ENCODE measurements at places on chromosomes 11 and 22.
A peak's percentile ranks its signal among the peaks of the same experiment; 100 is the strongest.

DNA sequence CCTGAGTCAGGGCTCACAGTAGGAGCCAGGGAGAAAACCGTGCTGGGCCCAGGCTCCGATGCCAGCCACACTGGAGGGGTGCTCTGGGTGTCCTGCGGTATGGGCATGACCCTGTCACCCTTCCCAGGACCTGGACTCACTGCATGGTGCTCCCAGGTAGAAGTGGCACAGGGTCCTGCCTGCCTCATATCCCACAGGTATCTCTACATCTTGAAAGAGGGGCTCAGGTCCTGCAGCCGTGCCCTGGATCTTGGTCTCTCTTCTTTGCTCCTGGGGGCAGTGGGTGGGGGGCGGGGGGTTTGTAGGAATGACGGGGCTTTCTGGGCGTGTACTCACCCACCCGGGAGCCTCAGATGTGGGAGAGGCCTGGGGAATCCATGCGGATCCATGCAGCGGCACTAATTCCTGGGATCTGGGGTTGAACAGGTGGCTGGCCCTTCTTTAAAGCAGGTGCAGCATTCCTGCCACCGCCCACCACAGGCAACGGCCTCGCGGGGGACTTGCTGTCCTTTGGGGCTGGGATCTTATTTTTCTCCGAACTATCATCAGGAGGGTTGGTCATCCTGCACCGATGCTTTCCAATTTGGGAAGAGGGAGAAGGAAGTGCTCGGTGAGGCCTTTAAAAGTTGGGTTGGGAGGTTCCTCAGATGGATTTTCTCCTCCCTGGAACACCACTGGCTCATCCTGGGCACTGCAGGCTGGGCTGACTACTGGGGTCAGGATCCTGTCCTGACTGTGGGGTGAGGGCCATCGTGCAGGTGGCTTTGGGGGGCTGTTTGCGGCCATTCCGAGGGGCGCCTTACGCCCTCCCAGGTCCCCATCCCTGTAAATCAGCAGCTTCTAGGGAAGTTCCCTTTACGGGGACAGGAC lies 886.4 kb downstream of the BRD1 start:
- no peak for DNase-seq

DNA sequence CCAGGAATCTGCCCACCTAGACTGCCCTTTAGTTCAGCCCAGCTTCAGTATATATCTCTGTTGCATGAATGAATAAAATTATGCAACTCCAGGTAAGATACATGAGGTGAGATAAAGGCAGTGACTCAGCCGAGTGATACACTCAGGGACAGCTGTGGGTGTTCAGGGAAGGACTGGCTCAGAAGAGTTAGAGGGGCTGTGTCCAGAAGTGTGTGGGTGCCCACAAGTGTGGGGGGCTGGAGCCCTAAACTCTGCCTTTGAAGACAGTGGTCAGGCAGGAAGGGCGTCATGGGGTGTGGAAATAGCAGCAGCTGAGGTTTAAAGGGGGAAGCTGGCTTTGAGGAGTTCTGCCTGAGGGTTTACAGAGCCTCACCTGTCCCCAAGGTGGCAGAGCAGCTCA lies 8.3 kb downstream of the FTH1 start:
- no peak for DNase-seq

- no peak for DNase-seq
Measured at GRCh38 chr11:79290761-79291160, 150.1 kb downstream of the TENM4 start.

DNA sequence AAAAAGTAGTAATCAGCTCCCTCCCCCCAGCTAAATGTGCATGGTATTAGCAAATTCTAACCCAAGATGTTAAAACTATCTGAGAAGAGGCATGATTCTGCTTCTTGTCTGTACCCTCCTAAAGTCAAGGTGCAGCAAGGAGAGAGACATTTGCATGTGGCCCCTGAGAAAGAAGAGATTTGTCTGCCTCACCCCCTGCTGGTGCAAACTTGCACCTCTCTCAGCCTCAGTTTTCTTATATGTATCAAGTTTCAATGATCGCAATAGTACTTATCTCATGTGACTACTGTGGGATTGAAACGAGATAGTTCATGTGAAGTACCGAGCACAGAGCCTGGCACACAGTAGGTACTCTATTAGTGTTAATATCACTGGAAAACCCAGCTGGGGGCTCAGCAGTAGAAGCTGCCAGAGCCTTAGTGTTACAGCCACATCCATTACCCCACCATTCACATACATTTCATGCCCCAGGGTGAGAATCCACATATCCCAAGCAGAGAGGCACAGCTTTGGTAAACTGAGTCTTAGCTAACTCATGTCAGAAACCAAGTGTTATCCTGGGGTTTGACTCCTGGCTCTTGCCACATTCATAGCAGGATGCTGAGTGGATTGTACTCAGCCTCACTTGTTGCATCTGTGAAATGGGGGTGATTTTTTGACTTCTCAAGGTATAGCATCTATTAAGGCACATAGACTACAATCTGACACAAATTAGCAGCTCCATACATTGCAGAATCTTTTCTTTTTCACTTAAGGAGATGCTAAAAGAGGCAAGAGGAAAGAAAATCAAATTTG lies 24.9 kb downstream of the CD44 start:
- no peak for DNase-seq

DNA sequence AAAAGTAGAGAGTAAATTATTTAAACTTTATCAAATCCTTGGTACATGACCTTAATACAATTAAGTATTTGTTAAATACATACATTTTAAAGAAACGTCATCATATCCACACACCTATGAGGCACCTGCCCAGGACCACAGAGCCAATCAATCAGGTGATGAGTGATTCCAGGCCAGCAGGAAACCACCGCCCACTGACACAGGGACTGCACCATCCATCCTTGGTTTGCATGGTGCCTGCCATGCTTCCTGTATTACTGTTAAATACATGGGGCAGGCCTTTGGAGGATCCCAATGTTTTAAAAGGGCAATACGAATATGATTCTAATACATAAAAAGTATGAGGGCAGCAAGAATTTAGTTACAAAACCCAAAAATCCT lies 7.0 kb upstream of the TBC1D10A start:
- no peak for DNase-seq

DNA sequence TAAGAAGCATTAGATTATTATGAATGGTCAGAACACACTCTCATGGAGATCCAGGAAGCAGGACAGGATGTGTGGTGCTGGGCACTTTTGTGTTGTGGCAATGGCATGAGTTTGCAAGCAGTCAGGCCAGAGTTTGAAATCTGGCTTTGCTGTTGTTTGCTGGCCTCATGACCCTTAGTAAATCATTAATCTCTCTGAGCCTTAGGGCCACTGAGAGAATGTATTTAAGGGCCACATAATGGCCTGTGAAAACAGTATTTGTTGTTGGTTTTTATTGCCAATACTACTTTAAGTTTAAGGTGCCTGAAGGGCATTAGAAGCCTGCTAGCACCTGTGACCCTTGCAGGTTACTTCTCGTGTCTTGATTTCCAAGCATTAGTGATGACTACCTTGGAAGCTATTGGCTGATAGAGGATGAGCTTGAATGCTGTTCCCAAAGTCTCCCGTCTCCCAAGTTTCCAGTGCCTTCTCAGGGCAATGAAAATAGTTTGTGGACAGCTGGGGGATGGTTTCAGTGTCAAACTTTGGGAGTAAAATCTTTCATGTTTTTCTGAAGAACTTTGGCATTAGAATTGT lies 24.6 kb downstream of the STIM1 start:
- DNase-seq, result no peak

GRCh38 chr11:9992306-9992705 lies 301.7 kb downstream of the SBF2 start:
- DNase-seq, result no peak

GRCh38 chr22:25402501-25403283 lies 161.8 kb upstream of the GRK3 start:
- peak; percentile 11 for DNase-seq

Data from GM13976 (cell line).